RPMI8226 (cell line): ENCODE measurements at places on chromosomes 7 and 10.

- no peak for DNase-seq
Measured at GRCh38 chr7:45132708-45133320, 21.3 kb upstream of the TBRG4 start.

DNA sequence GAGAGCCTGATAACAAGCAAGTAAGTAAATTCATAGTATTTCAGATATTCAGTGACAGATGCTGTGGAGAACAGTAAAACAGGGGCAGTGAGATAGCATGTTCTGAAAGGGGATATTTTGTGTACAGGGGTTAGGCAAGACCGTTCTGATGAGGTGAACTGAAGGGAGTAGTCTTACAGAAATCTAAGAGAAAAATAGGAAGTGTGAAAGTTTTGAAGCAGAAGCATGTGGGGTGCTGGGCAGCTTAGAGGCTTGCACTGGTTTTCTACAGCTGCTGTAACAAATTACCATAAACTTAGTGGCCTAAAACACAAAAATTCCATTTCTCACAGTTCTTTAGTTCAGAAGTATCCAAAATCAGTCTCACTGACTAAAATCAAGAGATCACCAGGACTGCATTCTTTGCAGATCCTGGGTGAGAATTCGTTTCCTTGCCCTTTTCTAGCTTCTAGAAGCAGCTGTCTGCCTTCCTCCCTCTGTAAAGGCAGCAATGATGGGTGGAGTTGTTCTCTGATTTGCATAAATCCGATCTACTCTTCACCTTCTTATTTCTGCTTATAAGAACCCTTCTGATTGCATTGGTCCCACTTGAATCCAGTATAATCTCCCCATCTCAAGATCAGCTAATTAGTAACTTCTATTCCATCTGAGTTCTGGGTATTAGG lies 7.5 kb upstream of the KLF14 start:
- DNase-seq, result no peak

- DNase-seq, result no peak
Measured at GRCh38 chr7:42338916-42339540, 102.0 kb upstream of the GLI3 start.

GRCh38 chr10:63414481-63415260 lies 51.1 kb downstream of the JMJD1C start:
- no peak for DNase-seq

DNA sequence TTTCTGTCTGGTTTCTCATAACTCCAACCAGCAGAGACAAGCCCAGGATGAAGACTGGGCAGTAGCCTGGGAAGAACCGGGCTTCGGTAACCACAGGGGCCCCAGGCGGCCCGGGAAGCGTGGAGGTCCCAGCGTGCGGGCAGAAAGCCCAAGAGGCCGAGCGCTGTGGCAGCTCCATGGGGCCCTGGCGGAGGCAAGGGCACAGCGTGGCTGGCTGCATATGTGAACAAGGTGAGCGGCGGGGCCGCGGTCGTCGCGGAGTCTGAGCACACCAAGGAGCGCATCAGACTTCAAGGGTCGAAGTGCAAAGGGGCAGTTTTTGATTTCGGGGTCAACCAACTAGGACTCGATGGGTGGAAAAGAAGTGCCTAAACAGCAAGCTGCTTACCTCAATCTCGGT lies 45.9 kb downstream of the AKR1D1 start:
- DNase-seq, result no peak

GRCh38 chr10:96257944-96258343 lies 13.4 kb downstream of the BLNK start:
- DNase-seq, result peak; percentile 83

- DNase-seq, result no peak
Measured at GRCh38 chr10:127441350-127442219, 107.5 kb upstream of the NPS start.

DNA sequence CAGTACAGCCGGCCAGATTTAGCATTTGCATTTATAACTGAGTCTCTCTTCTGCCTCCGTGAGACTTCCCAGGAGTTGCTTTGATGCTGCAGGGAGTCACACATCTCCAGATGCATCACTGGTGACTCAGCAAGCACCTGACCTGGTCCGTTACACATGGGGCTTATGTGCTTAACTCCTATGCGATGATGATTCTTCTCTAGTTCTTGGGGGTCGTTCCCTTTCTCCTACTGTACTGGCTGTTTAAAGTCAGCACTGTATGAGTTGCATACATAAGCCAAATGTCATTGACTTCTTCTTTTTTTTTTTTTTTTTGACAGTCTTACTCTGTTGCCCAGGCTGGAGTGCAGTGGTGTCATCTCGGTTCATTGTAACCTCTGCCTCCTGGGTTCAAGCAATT lies 13.0 kb upstream of the AKR1E2 start:
- DNase-seq, result no peak
